ENCODE measurements at places on chromosomes 16 and 17.
A peak's percentile ranks its signal among the peaks of the same experiment; 100 is the strongest.

DNA sequence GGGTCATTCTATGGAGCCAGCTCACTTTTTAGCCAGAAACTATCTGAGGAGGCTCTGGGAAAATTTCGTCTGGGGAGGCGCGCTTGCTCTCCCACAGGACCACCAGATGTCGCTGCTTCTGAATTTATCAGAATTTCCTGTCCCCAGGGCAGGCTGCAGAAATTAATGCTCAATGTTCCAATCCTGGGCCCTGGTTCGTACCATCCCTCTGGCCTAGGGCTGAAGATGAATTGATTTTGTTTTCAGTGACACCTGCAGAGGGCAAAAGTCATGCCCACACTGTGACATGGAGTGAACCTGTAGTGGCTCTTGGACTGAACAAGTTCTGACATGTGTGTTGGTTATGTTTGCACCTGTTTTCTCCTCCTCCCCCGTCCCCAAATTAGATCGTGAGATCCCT, 482.6 kb downstream of the NPIPA7 start:
- DNase-seq = peak; percentile 18

GRCh38 chr16:22022151-22022550, 14.2 kb downstream of the MOSMO start:
- no peak for DNase-seq

- DNase-seq = no peak
These were observed 26.9 kb upstream of the SLC38A8 start for GRCh38 chr16:84069540-84069939.

GRCh38 chr16:68910051-68910450, 66.7 kb downstream of the TANGO6 start:
- no peak for DNase-seq

- DNase-seq = no peak
These were observed 7.8 kb downstream of the ITGAX start for GRCh38 chr16:31362476-31363405.

GRCh38 chr17:78793968-78794367, 11.9 kb upstream of the CYTH1 start:
- no peak for DNase-seq

DNA sequence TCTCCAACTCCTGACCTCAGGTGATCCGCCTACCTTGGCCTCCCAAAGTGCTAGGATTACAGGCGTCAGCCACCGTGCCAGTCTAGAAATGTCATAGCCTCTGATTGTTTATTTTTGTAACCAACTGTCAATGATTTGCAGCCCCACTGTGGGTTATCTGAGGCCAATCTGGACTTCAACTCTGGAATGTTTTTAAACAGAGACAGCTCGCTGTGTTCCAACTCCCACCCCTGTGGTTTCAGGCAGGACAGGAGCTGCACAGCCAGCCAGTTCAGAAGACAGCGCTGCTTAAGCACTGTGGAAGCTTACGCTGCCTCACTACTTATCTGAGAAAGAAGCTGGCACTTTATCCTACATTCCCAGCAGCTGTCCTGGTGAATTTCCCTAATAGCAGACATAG, 19.5 kb downstream of the MRM3 start:
- no peak for DNase-seq

- no peak for DNase-seq
These were observed 3.7 kb downstream of the RHBDL3 start for GRCh38 chr17:32269377-32269776.

GRCh38 chr17:14058051-14058450, 11.3 kb upstream of the COX10 start:
- DNase-seq = no peak

DNA sequence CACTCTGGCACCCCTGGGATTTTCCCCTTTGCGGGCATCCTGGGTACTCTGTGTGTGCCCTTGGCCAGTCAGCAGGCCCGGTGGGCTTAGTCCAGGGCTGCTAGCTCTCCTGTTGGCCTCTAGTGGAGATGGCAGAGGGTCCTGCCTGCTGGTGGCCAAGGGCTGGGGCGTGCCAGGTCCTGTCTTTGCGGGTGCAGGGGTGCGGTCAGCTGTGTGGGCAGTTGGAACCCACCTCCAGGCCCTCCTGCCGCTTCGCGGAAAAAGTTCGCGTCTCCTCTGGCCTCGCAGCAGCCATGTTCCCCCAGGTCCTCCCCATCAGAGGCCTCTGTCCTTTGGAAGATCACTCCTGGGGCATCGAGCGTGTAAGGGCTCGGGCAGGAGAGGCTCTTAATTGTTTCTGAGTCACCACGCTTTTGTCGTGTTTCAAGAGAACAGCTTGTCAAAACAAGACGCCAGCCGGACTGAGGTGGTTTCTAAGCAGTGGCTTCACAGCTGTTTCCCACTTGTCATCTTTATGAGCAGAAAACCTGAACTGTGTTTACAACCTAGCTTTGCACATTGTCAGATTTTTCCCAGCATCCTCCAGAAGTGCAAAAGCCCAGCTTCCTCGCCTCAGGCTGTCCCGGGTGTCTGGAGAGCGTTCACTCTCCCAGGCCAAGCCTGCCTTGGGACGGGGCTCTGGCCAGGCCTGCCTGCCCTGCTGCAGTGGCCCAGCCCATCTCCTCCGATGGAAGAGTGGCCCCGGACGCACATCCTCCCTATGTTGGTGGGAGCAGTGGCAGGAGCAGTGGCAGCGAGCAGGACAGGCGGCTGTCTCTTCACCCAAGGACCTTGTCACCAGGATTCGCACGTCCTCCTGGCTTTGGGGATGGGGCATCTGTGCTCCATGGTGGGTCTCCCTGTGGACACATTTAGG, 5.0 kb upstream of the DNASE1L2 start:
- no peak for DNase-seq

DNA sequence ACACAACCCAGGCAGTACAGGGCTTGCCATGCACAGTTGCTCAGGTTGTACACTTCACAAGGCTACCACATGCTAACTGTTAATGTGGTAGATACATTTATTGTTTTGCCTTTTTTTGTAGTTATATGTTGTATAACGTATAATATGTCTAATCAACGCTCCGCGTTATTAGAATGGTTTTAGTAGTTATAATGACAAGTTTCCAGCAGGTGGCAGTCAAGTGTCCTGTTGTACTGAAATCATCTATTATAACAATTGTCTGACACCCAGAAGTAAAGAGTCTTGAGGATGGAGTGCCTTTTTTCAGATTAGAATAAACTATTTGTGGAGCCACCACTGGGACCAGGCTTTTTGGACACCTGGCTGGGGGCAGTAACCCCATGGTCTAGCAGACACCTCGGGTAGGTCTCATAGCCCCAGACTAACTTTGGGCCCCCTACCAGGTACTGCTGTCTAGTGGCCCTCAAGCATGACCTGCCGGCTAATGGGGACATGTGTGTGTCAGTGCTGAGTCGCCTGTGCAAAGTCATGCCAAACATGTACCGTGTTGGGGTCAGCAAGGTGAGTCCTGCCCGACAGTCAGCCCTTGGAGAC, 32.8 kb downstream of the MYO15A start:
- DNase-seq = no peak

DNA sequence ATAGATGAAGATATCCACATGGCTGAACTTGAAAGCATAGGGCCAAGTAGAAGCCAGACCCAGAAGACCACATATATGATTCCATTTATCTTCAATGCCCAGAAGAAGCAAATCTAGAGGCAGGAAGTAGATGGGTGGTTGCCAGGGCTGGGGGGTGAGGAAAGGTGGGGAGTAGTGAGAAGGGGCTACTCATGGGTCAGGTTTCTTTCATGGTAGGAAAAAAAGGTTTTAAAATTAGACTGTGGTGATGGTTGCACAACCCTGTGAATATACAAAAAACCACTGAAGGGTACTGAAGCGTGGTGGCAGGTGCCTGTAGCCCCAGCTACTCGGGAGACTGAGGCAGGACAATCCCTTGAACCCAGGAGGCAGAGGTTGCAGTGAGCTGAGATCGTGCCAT, 5.4 kb downstream of the CD2BP2 start:
- no peak for DNase-seq

GRCh38 chr16:30996985-30997724, 12.1 kb downstream of the HSD3B7 start:
- peak; percentile 48 for DNase-seq

GRCh38 chr16:3020604-3021448, 658 bp downstream of the TNFRSF12A start:
- peak; percentile 57 for DNase-seq

GRCh38 chr17:64096037-64096436, 33.9 kb downstream of the ERN1 start:
- no peak for DNase-seq

- DNase-seq = no peak
These were observed 9.1 kb downstream of the LDHD start for GRCh38 chr16:75107505-75107904.
